ENCODE measurements at places on chromosomes 6 and 20.

- no peak for DNase-seq
Measured at GRCh38 chr20:31966991-31967655, 828 bp upstream of the XKR7 start.

DNA sequence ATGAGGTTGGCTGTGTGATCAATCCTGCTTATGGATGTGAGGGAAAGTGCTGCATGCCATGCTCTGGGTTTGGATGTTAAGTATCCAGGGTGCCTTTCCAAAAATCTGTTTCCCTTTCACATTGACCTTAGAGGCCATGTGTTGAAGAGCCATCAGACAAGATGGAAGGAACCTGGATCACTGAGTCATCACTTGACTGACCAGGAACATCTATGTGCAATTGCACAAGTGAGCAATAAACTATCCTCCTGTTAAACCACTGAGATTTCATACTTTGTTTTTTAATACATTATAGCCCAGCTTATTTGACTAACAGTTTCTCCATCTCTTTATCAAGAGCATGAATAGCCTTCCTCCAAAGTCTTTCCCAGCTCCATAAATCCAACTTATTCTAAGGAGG lies 17.8 kb upstream of the TMEM14A start:
- DNase-seq = no peak

GRCh38 chr6:82766476-82766875 lies 299.2 kb downstream of the UBE3D start:
- no peak for DNase-seq

- no peak for DNase-seq
Measured at GRCh38 chr6:143397227-143398222, 53.0 kb downstream of the ADAT2 start.
